Bronchial epithelial cell (primary cell): ENCODE measurements at places on chromosomes 12 and 14. TPM values are rescaled to one million over a fixed set of nuclear protein-coding genes. Genes with fewer than 3 reads are reported as not detected.

SYCP3 gene
- under 0.01 and 0.13 TPM in 2 replicates for total RNA-seq

PMCH gene
- not detected in 2 replicates for total RNA-seq

DNA sequence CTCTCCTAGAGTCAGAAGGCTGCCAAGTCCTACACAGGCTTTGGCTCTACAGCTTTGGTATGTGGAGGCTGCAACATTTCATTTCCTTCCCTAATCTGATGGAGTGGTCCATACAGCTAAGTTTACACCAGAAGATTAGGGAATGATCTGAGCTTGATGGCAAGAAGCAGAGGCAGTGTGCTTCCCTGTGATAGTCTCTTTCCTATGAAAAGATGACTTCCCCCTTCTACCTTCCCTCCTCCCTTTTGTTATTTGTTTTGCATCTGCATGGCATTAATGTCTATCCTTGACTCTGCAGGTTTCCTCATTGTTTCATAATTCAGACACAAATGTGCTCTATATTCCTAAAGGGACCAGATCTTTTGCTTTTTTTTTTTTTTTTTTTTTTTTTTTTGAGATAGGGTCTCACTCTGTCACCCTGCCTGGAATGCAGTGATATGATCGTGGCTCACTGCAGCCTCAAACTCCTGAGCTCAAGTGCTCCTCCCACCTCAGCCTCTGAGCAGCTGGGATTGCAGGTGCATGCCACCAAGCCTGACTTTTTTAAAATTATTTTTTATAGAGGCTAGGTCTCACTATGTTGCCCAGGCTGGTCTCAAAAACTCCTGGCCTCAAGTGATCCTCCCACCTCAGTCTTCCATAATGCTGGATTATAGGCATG, 76.3 kb downstream of the GRIP1 start:
- no peak for DNase-seq

DNA sequence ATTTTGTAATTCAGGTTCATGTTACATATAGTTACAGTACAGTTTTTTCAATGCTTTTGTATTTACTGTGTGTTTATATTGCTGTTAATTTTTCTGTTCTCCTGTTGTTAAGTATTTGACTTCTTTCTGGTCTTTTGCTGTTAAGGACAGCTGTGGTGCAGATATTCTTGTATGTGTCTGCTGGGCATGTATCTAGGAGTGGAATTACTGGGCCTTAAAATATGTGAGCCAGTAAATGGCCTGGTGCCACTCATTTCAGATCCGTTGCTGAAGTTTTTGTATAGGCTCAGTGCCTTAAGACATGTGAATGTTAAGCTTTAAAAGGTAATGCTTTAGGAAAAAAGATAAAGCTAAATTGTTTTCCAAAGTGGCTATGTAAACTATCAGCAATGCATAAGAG, 87.3 kb downstream of the TTLL5 start:
- DNase-seq: no peak

DNA sequence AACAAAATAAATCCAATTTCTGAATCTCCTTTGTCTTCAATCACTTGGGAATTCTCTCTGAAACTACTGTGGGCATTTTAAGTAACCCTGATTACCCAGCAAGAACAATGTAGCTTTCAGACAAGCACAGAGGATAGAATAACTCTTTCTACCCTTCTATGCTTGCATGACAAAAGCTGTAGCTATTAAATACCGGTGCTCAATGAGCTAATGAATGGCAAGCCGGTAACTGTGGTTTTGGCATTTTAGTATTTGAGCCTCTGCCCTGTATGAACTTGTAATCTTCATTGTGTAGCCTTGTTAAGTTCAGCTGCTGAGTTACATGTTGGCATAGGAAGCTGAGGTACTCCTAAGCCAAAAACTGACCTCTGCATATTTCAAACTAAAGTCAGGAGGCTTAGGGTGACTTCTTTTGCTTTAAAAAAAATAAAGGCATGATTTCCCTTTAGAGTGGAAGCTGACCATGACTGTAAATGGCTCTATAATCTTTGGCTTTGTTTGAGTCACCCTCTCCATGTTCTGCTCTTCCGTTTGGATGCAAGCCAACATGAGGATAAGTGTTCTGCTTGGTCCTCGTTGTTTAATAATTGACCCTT, 171.0 kb upstream of the HIF1A start:
- DNase-seq: peak; percentile 87

DNA sequence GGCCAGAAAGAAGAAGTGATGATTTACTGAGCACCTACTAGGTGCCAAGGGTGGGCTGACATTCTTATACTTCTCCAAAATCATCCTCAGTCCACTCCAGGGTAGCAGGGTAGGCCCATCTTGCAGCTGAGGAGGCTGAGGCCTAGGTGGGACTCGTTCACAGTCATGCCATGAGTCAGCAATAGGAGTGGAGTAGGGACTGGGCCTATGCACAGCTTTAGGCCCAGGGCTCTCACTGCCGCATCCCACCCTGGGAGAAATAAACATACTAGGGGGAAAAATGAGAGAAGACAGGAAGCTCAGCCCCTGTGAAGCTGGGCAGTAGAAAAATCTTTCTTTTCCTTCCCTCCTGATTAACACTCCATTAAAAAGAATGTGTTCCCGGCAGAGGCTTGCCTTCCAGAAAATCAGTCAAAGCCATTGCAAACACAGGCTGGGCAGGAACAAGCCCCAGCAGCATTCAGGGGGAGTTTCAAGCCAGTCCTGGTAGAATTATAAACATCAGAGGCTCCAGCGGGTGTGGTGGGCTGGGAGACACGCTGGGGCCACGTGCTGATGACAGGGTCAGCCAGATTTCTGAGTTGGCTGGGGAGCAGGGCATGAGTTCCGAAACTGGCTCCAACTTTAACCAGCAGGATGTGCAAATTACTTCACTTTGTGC, 1.8 kb downstream of the HSPB8 start:
- peak; percentile 18 for DNase-seq
